ENCODE measurements at places on chromosomes 1 and 21. TPM values are rescaled to one million over a fixed set of nuclear protein-coding genes. Genes with fewer than 3 reads are reported as not detected.

BRDT gene
- under 0.01 TPM for total RNA-seq

CFAP45 gene
- 0.52 TPM for total RNA-seq

GRCh38 chr1:162233937-162234336 is 142.7 kb downstream of the SPATA46 start:
- H3K4me3 ChIP-seq, result no peak overlapping the region
- no peak overlapping the region for H3K27ac ChIP-seq
- no peaks in the 10 kb centered on the region for H3K27me3 ChIP-seq
- H3K4me1 ChIP-seq, result no peaks in the 10 kb centered on the region

- no peak overlapping the region for H3K4me3 ChIP-seq
- peaks cover 5% of the 10 kb centered on the region for H3K4me1 ChIP-seq
- no peak overlapping the region for H3K27ac ChIP-seq
- H3K27me3 ChIP-seq, result no peaks in the 10 kb centered on the region
Measured at GRCh38 chr1:212295579-212295978, 10.4 kb downstream of the PPP2R5A start.

Data from thymus (tissue), 14 donors.